ENCODE measurements at places on chromosomes 4 and X.

DNA sequence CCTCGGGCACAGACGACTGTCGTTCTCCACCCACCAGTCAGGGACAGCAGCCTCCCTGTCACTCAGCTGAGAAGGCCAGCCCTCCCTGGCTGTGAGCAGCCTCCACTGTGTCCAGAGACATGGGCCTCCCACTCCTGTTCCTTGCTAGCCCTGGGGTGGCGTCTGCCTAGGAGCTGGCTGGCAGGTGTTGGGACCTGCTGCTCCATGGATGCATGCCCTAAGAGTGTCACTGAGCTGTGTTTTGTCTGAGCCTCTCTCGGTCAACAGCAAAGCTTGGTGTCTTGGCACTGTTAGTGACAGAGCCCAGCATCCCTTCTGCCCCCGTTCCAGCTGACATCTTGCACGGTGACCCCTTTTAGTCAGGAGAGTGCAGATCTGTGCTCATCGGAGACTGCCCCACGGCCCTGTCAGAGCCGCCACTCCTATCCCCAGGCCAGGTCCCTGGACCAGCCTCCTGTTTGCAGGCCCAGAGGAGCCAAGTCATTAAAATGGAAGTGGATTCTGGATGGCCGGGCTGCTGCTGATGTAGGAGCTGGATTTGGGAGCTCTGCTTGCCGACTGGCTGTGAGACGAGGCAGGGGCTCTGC, 7.9 kb upstream of the MSANTD1 start:
- DNase-seq, result no peak

DNA sequence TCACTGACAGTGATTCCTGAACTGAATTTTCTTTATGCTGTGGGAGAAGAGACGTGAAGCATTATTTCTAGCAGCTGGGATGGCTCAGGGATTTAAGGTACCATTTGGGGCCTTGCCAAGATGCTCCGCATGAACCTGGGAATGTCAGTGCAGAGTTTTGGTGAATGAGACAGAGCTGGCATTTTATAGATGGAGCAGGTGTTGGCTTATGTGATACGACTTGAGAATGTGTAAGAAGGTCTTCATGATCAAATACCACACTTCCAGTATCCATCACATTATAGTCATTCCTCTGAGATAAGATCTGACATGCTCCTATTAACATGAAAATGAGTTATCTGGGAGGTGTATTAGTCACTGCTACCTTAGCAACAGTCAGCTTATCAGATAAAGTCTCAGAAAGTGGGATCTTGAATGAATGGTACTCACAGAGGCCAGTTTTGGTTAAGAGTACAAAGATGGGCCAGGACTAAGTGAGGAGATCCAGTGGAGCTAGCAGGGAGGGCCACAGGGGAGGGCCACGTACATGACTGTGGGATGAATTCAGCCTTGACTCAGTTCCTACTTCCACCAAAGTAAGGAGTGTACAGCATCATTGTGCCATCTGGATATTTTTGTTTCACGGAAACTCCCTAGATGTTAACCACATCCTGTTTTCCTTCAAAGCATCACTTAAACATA, 116.7 kb downstream of the SPCS3 start:
- DNase-seq, result no peak

DNA sequence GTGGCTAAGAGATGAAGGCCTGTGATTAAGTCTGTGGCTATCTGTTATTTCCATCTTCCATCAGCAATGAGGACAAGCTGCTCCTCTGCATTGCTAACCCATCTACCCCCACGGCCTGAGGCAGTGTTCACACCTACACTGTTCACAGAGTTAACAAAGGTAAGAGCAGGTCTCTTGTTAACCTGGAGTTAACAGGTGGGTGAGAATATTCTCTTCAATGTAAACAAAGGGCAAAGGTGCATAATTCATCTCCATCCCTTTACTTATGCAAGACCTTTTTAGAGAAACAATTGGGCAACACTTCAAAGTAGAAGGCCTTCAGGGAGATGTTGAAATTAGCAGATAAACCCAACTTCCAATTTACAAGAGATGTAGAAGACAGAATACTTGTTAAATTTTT, 2.8 kb downstream of the SLC35A2 start:
- DNase-seq, result no peak

GRCh38 chrX:120023259-120023658, 54.2 kb downstream of the RHOXF2B start:
- no peak for DNase-seq

GRCh38 chr4:47415719-47416118, 47.8 kb downstream of the COMMD8 start:
- no peak for DNase-seq

DNA sequence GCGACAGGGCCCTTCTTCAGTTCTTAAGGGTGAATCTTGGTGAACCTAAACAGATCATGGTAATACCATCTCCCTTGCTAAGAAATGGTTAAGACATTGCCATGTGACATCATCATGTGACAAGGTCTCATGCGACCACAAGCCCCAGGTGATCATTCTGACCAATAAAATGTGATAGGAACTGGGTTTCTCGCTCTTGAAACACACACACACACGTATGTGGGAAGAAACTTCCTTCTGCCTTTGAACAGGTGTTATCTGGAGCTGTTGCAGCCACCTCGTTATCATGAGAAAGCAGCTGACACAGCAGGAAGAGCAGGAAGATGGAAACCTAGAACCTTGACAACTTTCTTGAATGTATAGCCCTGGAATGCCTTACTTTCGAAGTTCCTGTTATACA, 10.2 kb downstream of the SOD3 start:
- DNase-seq, result no peak

- no peak for DNase-seq
Observed at GRCh38 chr4:176781739-176782100, 11.0 kb downstream of the VEGFC start.

DNA sequence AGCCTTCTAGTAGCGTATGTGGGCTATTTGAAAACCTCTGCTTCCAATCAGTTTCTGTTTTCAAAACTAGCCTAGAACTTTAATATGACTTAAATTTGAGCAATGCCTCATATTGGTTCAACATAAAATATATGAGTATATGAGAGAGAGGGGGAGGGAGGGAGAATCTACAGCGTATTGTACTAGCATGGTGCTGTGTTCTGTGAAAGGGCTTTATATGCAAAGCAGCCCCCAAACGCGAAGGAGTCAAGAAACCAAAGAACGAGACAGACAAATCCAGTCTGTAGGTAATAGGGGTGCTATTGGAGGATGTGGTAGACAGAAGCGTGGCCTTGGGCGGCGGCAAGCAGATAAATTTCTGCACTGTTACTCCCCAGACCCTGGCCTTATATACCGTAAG, 784 bp upstream of the ANXA5 start:
- no peak for DNase-seq

GRCh38 chr4:145920205-145920604, 18.4 kb downstream of the ZNF827 start:
- no peak for DNase-seq

DNA sequence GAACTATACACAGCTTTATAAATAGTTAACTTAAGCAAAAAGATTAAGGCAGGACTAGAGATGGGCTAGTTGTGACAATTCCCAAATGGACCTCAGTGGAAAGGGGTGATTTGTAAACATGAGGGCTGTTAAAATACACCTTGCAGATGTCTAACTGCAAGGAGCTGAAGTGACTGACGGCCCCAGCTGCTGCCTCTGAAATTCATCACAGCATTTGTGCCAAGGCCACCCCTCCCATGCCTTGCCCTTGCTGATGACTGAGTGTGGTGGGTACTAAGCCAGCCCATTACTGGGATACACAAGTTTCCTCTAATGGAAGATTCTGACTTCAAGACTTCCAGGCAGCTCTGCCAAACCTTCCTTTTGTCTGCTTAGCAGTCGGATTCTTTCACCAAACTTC, 23.7 kb upstream of the EGFL6 start:
- no peak for DNase-seq

DNA sequence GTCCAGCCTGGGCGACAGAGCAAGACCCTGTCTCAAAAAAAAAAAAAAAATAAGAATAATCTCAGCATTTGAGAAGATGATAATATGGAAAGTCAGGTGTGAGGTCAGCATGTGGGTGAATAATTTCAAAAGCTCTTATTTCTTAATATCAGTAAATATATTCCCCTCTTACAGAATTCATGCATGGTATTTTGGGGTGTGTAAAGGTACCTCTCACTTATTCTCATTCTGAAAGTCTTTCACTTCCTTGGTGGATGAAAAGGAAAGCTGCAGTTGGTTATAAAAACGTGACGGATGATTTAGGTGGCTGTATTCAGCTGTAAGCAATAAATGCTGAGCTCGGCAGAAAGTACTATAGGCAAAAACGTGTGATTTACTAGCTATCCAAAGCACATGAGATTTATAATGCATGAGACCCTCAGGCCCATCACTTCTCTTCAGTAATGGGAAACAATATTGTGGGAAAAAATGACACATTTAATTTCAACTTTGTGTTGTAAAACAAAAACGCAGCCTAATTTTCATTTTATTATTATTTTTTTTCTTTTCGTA, 353.2 kb upstream of the MAGEB2 start:
- no peak for DNase-seq

DNA sequence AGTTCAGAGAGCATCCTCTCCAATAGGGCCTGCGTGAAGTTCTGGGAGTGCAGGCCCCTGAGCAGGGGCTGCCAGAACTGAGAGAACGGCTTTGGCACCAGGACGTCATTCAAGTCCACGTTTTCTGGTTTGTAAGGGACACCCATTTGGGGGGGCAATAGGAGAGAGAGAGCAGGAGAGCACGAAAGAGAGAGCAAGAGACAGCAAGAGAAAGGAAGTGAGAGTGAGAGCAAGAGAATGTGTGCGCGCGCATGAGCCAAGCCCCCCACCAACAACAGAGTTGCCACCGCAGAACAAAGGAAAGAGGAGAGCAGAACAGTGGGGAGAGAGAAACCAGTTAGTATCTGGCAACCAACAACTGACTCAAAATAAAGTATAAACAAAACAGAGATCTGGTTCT, 10.4 kb downstream of the LAS1L start:
- no peak for DNase-seq

DNA sequence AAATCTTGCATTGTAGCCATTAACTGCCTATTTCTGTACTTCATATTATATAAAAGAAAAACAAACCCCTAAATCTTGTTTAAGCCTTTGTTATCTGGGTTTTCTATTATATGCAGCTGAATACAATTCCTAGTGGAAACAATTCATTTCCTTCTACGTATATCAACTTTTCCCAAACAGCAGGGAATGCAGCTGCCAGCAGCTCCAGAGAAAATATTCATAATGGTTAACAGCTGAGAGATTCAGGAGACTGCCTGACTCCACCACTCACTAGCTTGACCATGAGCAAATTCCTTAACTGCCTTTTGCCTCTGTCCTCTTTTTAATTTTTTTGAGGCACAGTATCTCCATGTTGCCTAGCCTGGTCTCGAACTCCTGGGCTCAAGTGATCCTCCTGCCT, 146.2 kb downstream of the SPATA18 start:
- no peak for DNase-seq

- DNase-seq, result no peak
Observed at GRCh38 chrX:102669526-102669925, 18.2 kb downstream of the GPRASP1 start.

- DNase-seq, result no peak
Observed at GRCh38 chr4:60759518-60760245, 440.4 kb upstream of the ADGRL3 start.

- DNase-seq, result no peak
Observed at GRCh38 chr4:68299492-68300457, 50.1 kb downstream of the YTHDC1 start.

DNA sequence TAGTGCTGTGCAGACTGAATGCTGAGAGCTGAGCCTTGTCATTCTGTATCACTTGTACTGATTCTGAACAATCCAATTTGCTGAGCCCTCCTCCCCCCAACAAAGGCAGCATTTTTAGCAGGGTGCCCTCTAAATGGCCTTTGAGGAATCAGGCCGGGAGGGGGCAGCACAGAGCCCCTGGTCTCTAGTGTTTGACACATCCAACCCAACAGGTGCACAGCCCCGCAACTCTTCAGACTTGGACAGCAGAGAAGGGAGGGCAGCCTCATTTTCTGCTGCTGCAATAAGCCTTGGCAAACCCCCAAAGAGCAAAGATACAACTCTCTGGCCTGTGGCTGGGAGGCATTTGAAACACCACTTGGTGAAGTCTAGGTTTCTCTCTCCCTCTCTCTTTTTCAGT, 3.4 kb downstream of the ATP1B4 start:
- peak; percentile 29 for DNase-seq

DNA sequence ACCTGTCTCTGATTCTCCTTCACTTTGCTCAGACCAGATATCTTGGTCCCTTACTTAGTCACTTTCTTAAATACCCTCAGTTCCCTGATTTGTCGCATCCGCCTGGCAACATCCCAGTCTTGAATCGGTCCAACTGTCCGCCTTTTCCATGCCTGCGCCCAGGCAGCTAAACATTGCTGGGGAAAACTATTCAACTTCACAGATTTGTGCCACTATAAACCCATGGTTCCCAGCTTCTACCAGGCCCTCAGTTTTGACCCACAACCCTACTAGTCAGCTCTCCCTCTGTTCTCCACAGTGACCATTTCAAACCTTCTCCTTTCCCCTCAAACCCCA, 451 bp upstream of the FGD1 start:
- DNase-seq, result no peak

DNA sequence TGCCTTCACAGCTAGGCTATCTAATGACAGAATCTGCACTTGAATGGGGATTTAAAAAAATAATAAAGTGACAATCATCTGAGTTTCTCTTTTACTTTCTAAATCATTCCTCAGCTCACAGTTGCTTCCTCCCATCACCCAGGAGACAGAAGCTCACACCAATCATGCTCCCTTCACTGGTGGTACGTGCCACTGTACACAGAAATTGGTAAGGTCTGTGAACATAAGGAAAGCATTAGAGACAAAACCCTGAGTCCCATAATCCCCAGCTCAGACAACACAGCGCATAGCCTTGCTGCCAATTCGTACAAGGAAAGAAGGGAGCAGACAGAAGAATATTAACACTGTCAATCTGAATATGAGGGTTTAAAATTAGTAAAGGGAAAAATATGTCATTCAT, 133.1 kb downstream of the IDS start:
- DNase-seq, result no peak

- DNase-seq, result no peak
Observed at GRCh38 chrX:20230406-20230805, 36.3 kb downstream of the RPS6KA3 start.

DNA sequence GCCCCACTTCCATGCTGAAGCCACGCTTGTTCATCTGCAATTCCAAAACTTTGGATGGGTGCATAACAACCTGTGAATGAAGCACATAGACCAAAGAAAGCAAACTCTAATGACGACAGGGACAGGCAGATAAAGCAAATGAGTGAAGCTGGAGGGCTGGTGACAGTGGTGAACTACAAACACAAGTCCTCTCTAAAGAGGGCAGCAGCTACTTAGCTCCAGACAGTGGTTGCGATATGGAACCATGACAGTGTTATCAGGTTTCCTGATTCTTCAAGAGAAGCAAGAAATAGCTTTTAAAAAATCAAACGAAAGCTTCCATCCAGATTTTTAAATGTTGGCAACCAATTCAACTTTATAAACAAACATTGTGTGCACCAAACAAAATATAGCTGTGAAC, 23.8 kb downstream of the NOX1 start:
- DNase-seq, result no peak

GRCh38 chrX:20139966-20140365, 1.7 kb downstream of the EIF1AX start:
- DNase-seq, result no peak

DNA sequence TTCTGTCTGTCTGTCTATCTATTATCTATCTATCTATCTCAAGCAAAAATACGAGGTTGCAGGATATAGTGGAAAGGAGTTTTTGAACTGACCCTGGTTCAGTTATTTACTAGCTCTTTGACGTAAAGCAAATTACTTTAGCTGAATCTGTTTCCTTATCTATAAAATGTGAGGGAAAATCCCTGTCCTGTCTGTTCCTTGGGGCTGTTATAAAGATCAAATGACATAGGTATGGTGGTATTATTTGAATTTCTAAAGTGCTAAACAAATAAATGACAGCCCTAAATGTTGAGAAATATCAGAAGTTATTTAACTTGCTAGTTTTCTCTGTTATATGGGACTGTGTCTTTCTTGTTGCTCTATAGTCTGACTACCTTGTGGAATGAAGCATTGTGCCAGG, 55.0 kb downstream of the MAGEC1 start:
- DNase-seq, result no peak

Data from heart right ventricle (tissue), 16 donors.